ENCODE measurements at places on chromosomes 4 and X. TPM values are rescaled to one million over a fixed set of nuclear protein-coding genes. Genes with fewer than 3 reads are reported as not detected.

Gene NAT8L
- total RNA-seq: 0.23 TPM

Gene AMOT
- total RNA-seq: 1.6 TPM

Gene AFF2
- 0.34 TPM for total RNA-seq

Gene SSX2B
- total RNA-seq: not detected

Gene GAB3
- total RNA-seq: 4.6 TPM

Gene IDUA
- total RNA-seq: 44.9 TPM

Gene MAGEA9B
- total RNA-seq: not detected

Gene VEGFD
- 6.6 TPM for total RNA-seq

Gene MAP9
- 8.1 TPM for total RNA-seq

Gene MFSD8
- total RNA-seq: 11.7 TPM

Gene CFAP47
- total RNA-seq: not detected

Gene ERAS
- not detected for total RNA-seq

Gene BTK
- total RNA-seq: 0.17 TPM

Gene TAF7L
- not detected for total RNA-seq

Gene TCEAL6
- not detected for total RNA-seq

Gene TLR10
- total RNA-seq: not detected

Gene IL2
- total RNA-seq: not detected

Gene PRPS1
- total RNA-seq: 21.9 TPM

Gene FRMPD3
- 0.12 TPM for total RNA-seq

Gene C4orf50
- total RNA-seq: not detected

Gene CSN1S1
- total RNA-seq: not detected

Gene TKTL1
- total RNA-seq: not detected

Gene CTAG1A
- total RNA-seq: not detected

Gene SSX2
- total RNA-seq: not detected

Gene GUCY1B1
- 1.4 TPM for total RNA-seq

Gene RBM47
- total RNA-seq: 2.6 TPM

Gene DCHS2
- total RNA-seq: not detected

Gene CTAG1B
- not detected for total RNA-seq

Gene CENPVL1
- not detected for total RNA-seq

Gene LPAR4
- 0.12 TPM for total RNA-seq

Gene RIPPLY1
- not detected for total RNA-seq

Gene CXXC4
- total RNA-seq: not detected

Gene SPANXC
- total RNA-seq: not detected

Gene RBMXL3
- total RNA-seq: not detected

Gene SLC10A4
- 0.12 TPM for total RNA-seq

Measured in pericardium fibroblast (primary cell).